Inflammatory macrophage treated with lipopolysaccharide for 4 hours (primary cell): ENCODE measurements at places on chromosomes 2 and 18.

GRCh38 chr2:135203944-135204343 is 151.9 kb downstream of the RAB3GAP1 start:
- DNase-seq, result no peak

DNA sequence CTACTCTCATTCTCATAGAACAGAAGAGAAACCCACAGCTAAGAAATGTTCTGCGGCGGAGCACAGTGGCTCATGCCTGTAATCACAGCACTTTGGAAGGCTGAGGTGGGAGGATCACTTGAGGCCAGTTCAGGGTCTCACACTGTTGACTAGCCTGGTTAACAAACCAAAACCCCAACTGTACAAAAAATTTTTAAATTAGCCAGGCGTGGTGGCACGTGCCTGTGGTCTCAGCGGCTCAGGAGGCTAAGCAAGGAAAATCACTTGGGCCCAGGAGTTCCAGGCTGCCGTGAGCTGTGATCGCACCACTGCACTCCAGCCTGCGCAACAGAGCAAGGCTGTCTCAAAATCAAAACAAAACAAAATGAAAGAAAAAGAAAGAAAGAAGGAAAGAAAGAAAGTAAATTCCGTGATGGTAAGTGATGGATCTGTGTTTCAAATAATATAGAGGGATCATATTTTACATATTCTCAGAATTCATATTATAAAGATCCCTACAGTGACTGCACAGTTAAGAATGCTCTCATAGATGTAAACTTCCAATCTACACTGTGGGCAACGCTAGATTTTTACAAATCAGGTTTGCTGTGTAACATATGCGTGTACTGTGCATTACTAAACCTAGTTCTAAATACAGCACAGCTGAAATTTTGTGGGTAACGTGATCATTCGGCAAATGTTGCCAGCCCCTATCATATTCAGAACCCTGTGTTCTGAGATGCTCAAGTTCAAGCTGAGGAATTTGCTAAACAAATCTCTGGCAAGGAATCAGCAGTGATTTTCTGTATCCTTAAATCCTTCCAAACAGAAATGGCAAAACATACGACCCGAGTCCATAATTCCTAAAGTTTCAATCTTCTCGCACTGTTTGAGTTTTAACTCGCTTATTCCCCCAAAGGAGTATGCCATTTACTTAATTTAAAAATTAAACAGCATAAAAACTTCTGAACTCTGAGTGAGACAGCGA is 1.2 kb upstream of the RAB12 start:
- no peak for DNase-seq

DNA sequence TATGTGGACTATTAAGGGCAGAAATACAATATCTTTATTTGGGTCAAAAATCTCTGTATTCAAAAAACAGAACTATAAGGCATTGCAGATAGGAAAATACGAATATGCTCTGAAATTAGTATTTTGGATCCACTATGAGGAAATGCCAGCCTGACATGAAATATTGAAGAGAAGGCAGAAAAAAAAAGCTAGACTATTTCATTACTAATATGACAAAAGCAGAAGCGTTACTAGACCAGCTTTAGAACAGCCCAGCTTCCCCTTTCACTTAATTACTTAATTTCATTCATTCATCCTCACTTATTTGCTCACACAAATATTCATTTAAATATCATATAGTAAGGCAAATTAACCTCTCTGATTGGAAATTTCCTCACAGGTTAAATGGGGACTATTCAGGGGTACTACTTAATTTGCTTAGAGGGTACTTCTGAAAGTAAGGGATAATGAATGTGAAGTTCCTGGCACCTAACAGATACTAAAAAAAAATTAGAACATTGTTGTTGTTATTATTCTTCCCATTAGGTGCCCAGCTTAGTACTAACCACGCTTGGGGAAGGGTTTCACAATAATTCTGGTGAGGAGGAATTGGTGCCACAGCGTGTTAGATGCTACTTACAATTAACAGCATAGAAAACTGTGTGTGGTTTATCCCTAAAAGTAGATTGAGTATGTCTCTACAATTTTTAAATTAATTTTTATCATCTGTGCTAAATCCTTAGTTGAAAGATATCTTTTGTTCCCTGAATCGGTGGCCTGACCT is 71.1 kb upstream of the CTLA4 start:
- DNase-seq, result peak; percentile 93

- peak; percentile 84 for DNase-seq
Measured at GRCh38 chr2:160379399-160379798, 114.2 kb downstream of the RBMS1 start.

DNA sequence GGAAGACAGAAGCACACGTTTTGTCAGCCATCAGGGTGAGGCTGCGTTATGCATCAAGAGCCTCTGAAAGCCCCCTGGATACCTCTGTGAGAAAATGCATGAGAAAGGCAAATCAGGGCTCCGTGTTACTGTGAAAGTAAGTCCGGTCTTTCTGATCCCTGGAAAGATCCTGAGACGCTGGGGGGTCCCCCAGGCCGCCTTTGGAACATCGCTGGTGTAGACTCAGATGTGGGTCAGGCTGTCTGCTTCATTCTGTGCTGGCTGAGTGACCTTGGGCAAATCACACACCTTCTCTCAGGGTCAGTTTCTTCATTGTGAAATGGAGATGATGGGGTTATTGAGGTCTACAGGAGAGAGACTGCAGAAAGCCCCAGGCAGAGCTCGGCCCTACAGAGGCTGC is 42.0 kb upstream of the HS6ST1 start:
- DNase-seq, result no peak

DNA sequence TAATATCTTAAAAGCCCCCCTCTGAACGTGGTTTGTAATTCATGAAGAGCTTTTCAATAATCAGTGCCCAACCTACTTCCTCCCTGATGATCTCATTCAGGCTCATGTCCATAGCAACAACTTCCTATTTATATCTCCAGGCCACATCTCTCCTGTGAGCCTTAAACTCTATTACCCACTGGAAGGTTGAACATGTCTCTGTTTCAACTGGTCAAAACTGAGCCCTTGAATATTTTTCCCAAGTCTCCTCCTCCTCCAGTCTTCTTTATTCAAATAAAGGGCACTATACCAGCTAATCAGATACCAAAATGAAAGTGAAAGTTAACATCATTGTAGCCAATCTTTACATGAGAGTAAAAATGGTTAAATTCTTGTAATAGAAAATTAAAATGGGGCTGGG is 63.7 kb upstream of the ITGA4 start:
- DNase-seq, result peak; percentile 72

GRCh38 chr2:43407935-43408334 is 181.5 kb upstream of the ZFP36L2 start:
- peak; percentile 55 for DNase-seq

- no peak for DNase-seq
Measured at GRCh38 chr2:193538061-193538460, 1343.3 kb upstream of the TMEFF2 start.
